ENCODE measurements at places on chromosomes 12 and 14.

DNA sequence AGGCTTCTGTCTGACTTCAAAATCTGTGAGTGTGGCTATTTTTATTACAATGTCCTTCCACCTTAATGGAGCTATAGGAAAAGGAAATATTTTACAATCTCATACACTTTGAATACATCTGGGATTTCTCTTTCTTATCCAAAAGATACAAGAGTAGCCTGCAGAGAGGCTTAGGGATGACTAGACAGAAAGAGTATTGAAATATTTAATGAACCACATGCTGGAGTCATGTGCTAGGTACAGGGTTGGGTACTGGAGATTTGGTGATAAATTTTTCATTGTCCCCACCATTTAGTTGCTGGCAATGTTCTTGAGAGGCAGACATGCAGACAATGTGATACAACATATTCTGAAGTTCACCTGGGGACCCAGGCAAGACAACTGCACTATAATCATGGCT, 126.0 kb downstream of the PPFIA2 start:
- no peak for DNase-seq

GRCh38 chr12:104792570-104792969, 165.5 kb downstream of the SLC41A2 start:
- no peak for DNase-seq

DNA sequence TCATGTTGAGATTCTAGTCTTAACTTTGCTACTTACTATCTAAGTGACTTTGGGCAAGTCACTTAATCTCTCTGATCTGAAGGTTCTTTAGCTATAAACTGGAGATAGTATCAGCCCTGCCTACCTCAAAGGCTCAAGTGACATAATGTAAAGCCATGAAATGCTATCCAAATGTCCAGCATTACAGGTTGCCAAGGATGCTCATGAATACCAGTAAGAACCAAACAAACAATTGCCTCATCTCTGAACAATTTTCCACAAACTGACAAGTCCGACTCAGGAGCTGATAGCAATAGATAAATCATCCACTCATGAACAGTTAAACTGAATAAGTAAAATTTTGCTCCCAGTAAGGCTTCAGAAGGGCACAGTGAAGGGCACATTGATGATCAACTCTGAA, 51.5 kb downstream of the LMNTD1 start:
- no peak for DNase-seq

DNA sequence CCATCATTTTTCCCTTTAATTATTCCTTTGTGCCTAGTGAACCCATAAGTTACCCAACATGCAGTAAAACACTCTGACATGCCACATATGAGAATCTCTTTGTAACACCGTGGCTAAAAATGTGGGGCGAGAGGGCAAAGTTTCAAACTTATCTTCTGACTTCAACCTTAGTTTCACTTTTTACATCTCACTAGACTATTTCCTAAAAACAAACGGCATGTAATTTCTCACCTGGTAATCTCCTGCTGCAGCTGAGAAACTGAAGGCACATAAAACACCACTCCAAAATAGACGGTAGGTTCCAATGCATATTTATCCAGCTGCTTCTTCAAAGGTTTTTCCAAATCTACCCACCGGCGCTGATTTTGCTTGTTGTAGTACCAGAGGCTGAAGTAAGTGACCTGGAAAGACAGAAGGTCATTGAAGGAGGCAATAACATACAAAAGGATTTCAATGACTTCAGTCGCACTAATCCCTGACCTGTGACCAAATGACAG, 37.9 kb downstream of the PTPN21 start:
- DNase-seq, result no peak

GRCh38 chr12:53523131-53523530, 15.8 kb upstream of the NPFF start:
- DNase-seq, result no peak

All from globus pallidus (tissue), 1 donor.